ENCODE measurements at places on chromosomes 12 and 14.

DNA sequence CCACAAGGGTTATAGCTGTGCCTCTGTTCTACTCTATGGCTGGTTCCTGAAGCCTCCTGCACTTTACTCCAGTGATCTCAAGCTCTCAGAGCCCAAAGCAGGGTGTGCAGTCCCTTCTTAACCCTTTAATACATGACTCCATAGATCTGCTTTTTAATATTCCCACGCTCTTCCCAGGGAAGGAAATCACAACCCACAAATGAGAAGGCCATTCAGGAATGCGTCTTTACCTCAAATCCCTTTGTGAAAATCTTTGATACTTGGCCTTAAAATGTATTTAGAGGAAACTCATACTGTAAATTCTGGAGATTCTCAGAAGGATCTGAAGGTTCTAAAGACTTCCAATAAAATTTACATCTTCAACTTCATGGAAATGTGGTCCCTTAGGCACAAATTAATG is 17.0 kb downstream of the NID2 start:
- DNase-seq: no peak

DNA sequence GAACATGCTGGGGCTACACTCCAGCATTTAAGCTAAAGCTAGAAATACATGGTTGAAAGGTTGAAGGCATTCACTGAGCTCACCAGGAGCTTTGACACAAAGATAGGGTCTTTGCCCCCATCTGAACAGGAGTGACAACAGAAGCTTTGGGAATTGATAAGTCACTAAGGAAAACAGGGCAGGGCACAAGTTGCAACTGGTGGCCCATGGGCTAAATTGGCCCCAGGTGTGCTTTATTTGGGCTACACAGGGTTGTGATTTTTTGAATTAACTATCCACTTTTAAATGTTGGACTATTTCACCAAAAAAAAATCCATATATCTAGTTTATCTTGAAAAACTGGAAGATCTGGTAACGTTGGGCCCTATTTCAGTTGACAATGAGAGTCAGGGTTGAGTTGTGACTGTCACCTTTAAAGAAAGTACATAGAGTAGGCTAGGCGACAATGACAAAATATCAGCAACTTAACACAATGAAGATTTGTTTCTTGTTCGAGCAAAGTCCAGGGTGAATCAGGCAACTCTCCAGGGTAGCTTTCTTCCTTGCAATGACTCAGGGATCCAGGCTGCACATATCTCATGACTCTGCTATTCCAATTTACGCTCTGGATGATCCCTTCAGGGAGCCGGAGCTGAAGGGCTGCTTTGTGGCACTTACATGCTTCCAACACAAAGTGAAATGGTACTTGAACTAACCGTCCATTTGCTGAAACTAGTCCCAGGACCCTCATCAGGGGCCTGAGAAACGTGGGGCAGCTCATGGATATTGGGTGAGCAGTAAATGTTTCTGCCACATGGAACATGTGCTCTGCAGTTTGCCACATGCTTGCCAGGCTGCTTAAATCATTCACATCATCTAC is 13.3 kb upstream of the EIF4B start:
- DNase-seq: no peak

- DNase-seq: no peak
Measured at GRCh38 chr12:22578328-22578727, 34.0 kb upstream of the C2CD5 start.

DNA sequence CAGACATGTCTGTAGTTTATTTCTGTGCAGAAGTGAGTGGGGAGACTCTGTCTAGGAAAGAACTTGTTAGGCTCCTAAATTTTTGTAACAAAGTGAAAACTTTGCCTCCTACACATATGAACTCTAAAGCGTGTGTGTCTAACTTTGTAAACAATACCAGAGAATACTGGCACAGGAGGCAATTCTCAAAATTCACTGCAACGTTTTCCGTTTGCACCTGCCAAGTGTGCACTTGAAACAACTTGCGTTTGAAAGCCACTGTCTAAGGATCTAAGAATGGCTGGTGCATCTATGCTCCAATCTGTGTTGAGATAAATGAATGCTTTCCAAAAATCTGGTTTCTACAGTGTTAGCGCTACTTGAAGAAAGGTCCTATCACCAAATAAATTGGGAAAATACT is 15.3 kb downstream of the GRIP1 start:
- no peak for DNase-seq

DNA sequence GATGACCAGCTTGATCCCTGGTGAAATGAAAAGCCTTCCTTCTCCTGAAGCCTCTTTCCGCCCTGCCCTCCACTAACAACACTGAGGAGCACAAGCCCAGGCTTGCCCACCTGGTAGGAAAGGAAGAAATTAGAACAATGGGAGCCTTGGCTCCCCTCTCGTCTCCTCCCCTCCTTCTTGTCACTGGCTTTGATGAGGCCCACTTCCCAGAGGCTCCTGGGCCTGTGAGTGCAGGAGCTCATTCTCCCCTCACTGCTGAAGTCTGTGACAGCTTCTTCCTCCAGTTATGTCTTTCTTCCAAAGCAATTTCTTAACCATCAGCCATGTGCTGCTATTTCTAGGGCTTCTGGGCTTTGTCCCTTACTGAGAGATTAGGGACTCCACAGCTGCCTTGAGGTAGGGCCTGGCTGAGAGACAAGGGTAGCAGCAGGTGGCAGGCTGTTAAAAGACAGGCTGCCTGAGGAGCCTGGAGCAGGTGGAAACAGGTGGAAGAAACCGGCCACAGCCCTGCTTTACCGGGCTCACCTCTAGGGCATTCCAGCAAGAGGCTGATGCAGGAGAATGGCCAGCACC is 53.6 kb upstream of the SRSF5 start:
- DNase-seq: no peak

- DNase-seq: no peak
Measured at GRCh38 chr14:24964048-24964447, 85.9 kb downstream of the STXBP6 start.

GRCh38 chr12:105819549-105819948 is 319.2 kb downstream of the NUAK1 start:
- DNase-seq: no peak

- no peak for DNase-seq
Measured at GRCh38 chr12:65655074-65655493, 169.2 kb upstream of the HMGA2 start.

GRCh38 chr14:67510836-67511235 is 22.3 kb upstream of the PLEKHH1 start:
- DNase-seq: no peak

GRCh38 chr12:104583301-104583700 is 126.6 kb downstream of the CHST11 start:
- no peak for DNase-seq

DNA sequence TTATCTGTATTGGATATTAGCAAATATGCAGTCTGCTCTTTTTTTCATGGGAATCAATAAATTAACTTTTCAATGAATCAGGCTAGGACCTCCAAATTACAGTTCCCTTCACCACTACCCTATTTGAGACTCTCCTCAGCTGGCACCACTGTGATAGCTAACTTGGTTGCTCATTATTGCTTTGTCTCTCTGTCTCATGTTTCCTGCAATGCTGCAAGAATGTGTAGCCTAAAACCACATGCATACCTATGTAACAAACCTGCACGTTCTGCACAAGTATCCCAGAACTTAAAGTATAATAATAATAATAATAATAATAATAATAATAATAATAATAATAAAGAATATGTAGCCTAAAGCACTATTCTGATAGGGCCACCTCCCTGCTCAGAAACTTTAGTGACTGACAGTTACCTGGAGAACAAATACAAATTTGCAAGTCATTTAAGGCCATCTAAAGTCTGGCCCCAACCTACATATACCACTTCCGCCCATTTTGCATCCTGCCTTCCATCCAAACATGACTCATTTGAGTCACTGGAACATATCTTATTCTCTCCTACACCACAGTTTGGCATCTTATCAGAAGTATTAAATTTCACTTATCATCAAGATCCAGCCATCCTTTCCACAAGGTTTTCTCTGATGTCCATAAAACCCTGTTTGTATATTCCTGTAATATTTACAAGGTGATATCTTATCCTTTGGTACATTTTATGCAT is 215.1 kb downstream of the LRRK2 start:
- DNase-seq: no peak

- no peak for DNase-seq
Measured at GRCh38 chr12:129381715-129382114, 522.1 kb downstream of the TMEM132D start.

- no peak for DNase-seq
Measured at GRCh38 chr12:53938326-53939140, at the start of gene HOXC13. Gene HOXC13 (plus strand): TSS chr12:53938831. CDS start chr12:53938907, 76 bp downstream.

DNA sequence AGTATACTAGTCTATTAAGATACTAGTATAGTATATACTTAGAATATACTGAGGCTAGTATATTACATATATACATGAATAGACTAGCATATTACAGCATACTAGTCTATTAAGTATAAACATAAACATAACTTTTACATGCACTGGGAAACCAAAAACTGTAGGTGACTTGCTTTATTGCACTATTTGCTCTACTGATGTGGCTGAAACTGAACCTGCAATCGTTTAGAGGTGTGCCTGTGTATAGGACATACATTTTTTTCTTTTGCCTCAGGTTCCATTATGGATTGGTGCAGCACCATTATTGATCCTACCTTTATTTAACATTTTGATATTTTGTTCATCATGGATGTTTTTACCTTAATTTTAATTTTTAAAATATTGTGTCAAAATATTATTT is 143.2 kb upstream of the RGS6 start:
- no peak for DNase-seq

DNA sequence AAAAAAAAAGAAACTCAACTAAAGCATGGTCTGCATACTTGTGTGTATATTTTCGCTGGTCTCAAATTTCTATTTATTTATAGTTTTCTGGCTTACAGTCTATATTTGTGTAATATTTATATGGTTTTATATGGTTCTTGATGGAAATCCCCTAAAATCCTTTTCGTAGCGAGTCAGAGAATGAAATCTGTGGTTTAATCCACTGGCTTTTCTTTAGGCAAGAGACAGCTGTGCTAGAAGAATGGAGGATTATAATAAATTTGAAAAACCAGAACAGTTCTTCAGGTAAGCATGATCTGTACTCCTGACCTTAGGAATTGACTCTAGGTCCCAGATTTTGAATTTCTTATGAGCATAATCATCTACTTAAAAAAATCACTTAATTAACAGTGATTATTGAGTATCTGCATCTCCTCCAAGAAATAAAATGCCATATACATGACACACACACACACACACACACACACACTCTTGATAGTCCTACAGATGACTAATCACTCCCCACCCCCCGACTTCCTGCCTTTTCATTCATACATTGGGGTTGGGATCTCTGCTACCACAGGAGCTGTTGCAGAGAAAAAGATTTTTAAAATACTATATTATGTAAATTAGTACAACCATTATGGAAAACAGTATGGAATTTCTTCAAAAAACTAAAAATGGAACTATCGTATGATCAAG is 113.4 kb downstream of the CRADD start:
- DNase-seq: no peak

- DNase-seq: no peak
Measured at GRCh38 chr12:13725049-13725448, 256.4 kb downstream of the GRIN2B start.

GRCh38 chr14:76154539-76155126 is 2.9 kb downstream of the GPATCH2L start:
- DNase-seq: no peak

GRCh38 chr14:29643433-29644211 is 284.0 kb downstream of the PRKD1 start:
- DNase-seq: no peak

DNA sequence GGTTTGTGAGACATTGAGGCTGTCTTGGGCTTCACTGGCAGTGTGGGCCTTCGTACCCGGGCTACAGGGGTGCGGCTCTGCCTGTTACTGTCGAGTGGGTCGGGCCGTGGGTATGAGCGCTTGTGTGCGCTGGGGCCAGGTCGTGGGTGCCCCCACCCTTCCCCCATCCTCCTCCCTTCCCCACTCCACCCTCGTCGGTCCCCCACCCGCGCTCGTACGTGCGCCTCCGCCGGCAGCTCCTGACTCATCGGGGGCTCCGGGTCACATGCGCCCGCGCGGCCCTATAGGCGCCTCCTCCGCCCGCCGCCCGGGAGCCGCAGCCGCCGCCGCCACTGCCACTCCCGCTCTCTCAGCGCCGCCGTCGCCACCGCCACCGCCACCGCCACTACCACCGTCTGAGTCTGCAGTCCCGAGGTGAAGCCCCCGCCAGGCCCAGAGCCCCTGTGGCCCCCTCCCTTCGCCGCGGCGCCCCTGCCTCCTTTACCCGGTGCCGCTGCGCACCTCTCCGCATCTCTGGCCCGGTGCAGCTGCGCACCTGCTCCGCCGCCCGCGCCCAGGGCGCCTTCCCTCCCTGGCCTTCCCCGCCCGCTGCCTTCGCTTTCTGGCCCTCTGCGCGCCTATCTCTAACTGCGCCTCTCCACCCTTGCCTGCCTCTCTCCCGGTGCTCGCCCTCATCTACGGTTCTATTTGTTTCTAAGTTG is at the start of gene ENO2:
Gene ENO2 (plus strand): TSS at position 335 of the 701 bp plus-strand sequence. CDS start 1,253 bp downstream, outside the sequence.
- DNase-seq: peak; percentile 85

GRCh38 chr14:53951627-53952303 is 4.9 kb downstream of the BMP4 start:
- DNase-seq: no peak

- DNase-seq: no peak
Measured at GRCh38 chr12:54197431-54197909, 8.7 kb upstream of the SMUG1 start.

GRCh38 chr14:100471441-100472093 is 115.7 kb downstream of the BEGAIN start:
- DNase-seq: no peak

DNA sequence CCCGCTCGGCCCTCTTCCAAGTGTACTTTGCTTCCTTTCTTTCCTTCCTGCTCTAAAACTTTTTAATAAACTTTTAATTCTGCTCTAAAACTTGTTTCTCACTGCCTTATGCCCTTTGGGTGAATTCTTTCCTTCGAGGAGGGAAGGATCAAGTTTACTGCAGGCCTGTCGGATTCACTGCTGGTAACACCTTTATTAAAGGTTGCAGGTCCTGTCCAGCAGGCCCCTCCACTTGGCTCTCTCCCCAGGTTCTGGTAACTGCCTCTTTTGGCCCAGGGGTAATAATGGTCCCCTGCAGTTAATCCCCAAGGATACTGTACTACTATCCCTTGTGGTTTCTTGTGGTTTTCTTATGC is 152.7 kb upstream of the EEA1 start:
- no peak for DNase-seq

- no peak for DNase-seq
Measured at GRCh38 chr14:68607081-68607866, 185.6 kb downstream of the ZFP36L1 start.

- no peak for DNase-seq
Measured at GRCh38 chr14:68955164-68955850, 23.8 kb downstream of the ACTN1 start.

Data from stimulated activated CD8-positive, alpha-beta memory T cell treated with anti-CD3 and anti-CD28 coated beads, Interleukin-7, amount 100 ng/mL, for 4 hours (primary cell).